DMS 273 treated with DMSO at 0.1 percent for 48 hours (cell line): ENCODE measurements at places on chromosomes 6 and 20.

DNA sequence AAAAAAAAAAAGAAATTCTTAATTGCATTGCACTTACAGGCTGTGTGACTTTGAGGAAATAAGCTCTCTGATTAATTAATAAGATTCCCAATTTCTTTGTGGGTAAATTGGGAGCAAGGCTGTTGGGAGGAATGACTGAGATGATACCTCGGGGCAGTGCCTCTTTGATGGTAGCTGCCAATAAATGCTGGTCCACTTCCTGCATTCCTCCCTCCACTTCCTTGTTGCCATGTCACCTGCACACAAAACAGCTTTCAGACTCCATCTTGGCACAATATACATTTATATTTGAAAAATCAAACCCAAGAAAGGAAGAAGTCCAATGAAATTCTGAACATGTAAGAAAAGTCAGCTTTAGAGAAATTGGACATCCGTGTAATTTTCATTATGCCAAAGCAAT is 45.1 kb downstream of the MTHFD1L start:
- DNase-seq = no peak

DNA sequence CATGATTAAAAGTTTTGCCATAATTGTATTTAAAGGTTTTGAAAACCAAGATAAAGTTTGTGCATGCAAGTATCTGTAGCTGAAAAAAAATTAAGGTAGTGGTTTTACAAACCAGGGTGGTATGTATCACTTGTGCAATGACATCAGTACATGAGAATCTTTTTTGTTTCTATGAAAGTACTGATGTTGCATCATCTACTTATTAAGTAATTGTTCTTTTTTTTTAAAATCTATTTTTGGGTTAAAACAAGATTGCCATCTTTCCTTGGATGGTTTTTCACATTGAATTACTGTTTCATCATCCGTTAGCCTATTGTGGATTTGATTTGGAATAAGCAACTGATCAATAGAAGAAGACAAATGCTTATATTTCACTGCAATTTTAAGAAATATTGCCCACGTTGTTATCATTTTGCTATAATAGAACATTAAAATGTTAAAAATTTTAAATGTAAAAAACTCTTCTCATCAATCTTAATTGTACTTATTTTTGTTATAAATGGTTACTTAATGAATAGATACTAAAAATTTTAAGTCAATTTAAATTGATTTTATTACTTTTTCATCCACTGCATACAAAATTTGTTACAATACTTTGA is 39.8 kb upstream of the TAGAP start:
- no peak for DNase-seq

GRCh38 chr6:2118136-2118535 is 127.3 kb downstream of the GMDS start:
- DNase-seq = no peak

- no peak for DNase-seq
These were observed 61.4 kb downstream of the RFPL4B start for GRCh38 chr6:112408522-112408921.

GRCh38 chr20:1462834-1463233 is 3.8 kb downstream of the NSFL1C start:
- DNase-seq = no peak

DNA sequence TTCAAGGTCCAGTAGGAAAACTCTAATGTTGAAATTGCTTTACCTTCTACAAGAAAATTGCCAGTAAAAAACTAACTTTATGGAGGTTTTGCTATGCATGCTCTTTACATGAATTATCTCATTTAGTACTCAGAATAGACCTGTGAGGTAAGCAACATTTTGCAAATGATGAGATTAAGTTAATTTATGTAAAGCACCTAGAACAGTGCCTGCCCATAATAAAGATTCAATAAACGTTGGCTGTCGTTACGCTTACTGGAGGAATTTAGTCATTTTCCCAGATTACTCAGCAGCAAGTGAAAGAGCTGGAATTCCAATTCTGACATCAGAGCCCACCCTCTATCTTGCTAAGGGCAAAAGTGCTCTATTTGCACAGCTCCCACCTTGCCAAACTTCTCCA is 69.4 kb upstream of the ARID1B start:
- no peak for DNase-seq

DNA sequence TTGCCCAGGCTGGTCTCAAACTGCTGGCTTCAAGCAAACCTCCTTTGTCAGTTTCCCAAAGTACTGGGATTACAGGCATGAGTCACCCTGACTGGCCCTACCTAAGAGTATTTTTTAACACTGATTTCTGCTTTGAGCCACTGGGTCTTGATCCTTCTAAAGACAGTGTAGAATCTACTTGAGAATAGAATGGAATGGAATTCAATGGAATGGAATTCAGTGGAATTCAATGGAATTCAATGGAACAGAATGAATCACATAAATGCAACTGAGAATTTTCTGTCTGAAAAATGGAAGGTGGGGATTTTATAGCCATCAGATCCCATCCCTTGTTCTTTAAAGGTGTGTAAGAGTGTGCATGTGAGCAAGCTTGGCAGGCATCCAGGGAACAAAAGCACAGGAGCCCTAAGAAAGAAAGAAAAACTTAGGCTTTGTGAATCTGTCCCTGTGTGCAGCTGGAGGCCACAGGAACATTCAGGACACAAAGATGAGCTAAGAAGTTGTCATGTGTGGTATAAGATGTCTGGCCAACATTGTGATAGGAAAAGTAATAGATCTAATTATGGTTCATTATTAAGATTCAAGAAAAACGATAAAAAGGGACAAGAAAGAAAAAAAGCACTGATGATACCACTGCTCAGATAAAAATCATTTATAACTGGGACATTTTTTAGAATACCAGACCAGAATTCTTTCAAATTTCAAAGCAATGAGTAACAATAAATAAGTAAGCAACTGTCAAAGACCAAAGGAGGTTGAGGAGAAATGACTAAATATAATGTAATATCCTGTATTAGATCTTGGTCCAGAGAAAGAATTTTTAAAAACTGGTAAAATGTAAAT is 681.0 kb upstream of the GJE1 start:
- DNase-seq = no peak

GRCh38 chr20:57546956-57547649 is 13.8 kb upstream of the PCK1 start:
- no peak for DNase-seq

DNA sequence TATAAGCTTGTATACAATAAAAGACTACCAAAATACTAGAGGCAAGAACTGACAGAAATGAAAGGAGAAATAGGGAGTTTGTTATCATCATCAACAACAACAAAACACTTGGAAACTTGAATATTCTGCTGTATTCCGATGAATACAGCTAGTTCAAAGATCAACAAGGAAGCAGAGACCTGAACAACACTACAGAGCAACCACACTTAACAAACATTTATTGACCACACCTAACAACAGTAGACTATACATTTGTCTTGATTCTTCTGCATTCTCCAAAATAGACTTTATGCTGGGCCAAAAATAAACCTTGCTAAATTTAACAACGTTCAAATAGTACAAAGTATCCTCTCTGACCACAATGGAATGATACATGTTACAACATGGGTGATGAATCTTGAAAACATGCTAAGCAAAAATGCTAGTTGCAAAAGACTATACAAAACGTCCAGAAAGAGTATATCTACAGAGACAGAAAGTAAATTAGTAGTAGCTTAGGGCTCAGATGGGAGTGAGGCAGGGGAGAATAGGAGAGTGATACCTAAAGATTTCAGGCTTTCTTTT is 39.1 kb upstream of the PAK5 start:
- DNase-seq = no peak

DNA sequence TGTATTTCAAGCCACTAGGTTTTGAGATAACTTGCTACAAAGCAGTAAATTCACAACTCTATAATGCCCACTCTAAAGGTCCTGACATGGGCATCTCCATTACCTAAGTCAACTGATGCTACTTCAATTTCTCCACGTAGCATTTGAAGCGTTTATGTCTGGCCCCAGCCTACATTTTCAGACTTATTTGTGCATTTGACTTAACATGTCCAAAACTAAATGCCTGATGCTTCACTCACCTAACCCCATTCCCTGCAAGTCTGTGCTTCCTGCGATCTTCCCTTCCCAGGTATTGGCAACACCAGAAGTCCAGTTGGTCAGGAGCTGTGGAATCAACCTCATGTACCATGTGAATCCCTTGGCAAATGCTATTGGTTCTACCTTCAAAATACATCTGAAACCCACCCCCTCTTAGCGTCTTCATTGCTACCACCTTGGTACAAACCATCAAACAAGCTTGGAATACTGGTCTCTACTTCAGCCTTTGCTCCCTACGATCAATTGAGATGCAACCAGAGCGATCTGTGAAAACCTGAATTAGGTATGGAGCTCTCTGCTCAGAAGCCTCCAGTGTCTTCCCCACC is 12.8 kb upstream of the ZNFX1 start:
- DNase-seq = peak; percentile 54

DNA sequence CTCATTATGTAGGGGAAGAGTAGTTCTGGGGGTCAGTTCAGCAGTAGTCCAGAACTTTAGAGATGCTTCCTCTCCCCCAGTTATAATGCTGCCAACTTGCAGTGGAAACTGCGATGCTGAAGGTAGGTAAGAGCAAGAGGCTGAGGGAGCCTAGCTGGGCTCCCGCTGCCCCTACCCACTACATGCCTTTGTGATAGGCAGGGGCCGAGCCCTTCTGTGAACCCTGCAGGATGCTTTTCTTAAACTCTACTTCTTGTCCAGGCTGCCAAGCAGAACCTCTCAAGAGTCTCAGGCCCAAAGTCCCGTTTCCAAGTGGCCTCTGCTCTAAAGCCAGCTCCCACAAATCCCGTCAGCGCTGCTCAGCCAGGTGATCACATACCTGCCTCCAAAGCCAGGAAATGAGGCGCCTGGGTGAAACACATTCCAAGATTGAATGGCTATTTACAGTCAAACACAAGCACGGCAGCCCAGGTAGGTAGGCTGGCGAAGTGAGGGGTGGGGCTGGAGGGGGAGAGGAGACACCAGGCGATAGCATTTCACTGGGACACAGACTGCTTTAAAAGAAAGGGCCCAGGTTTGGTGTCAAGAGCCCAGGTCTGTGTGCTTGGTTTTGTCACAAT is 150.7 kb downstream of the CD24 start:
- DNase-seq = no peak

DNA sequence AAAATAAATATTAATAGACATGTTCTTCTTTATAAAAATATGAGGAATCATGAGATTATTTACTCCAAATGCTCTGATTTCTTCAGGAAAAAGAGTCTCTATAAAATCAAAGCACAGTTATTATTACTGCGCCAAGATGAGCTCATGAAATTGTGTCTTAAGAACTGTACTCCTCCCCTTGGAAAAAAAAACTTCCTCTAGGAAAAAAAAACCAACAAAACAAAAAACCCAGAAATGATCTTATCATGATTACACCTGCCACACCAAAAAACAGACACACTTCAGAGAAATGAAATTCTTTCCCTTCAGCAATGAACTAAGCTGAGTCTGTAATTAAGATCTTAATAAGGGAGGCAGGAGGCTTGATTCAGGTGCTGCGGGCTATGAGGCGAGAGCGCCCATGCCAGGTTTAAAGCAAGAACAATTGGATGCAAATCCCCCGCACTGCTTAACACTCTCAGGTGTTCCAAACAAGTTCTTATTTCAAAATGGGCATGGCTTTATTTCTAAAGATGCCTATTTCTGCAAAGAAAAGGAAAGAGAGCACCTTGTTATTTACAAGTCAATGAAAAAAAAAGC is 9.1 kb downstream of the NEDD9 start:
- no peak for DNase-seq

DNA sequence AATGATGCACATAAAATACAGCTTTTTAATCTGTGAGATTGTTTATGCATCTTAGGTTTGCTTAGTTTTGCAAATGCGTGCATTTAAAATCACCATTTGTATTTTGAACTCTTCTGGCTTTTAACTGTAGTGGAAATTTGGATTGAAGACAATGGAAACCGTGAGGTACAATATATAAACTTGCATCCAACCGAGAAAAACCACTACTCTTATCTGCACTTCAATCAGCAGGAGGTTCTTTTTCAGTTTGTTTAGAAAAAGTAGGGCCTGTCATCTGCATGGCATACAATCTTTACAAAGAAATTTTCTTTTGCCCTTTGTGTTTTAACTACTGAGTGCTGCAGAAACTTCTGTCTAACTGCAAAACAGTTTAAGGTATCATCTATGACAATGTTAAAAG is 132.8 kb downstream of the LAMA2 start:
- DNase-seq = no peak

- no peak for DNase-seq
These were observed 1.3 kb downstream of the SIRPB2 start for GRCh38 chr20:1489764-1490436.

DNA sequence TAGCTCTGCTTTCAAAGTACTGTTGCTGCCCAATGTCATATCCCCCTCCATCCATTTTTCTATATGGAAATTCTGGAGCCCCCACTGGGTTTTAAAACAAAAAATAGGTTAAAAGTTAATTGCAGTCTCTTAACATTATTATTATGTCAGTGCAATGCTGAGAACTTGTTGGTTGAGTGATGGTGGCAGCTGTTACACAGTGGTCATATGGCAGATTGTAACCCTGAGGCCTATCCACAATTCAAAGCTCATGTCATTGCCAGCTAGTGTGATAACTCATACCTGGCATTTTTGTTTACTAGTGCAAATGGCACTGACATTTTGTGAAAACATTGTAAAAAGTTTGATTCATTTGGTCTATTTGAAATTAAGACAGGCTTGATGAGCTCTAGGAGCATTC is 305.7 kb upstream of the FLRT3 start:
- DNase-seq = no peak

DNA sequence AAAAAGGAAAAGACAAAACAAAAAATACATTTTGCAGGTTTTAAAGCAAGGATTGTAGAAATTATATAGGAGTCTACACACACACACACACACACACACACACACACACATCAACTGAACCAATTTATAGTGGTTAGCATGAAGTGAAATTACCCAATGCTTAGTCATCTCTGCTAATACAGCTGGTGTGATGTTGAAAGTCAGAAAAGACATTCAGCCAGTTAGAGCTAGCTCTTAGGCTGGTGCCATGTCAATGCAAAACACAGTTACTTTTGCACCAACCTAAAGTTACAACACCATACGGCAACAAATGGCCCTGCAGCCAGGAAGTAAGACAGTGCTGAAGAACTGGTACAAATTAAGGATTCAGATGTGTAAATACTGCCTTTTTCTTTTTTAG is 15.2 kb downstream of the FAM210B start:
- DNase-seq = no peak

DNA sequence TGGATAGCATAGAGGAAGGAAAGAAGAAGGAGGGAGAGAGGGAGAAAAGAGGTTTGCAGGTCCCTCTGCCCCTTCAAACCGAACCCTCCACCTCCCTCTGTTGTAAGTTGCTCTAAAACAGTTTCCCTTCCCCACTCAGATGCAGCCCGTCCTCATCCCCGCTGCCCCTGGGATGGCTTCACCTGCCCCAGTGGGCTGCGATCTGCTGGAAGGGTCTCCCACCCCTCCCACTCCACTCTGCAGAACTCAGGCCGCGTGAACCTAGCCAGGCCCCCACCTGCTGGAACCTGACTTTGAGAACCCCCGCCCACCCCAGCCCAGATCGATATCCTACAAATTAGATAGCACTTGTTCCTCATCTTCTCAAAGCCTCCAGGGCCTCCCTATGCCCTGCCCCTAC is 190.8 kb downstream of the DLL1 start:
- DNase-seq = no peak

- no peak for DNase-seq
These were observed 73.2 kb upstream of the BHLHE23 start for GRCh38 chr20:63079971-63080370.
